ENCODE measurements at places on chromosomes 1 and 21. TPM values are rescaled to one million over a fixed set of nuclear protein-coding genes. Genes with fewer than 3 reads are reported as not detected.

The TOR3A gene
- total RNA-seq, result 50.9 TPM

The GPR25 gene
- not detected for total RNA-seq

The ANGEL2 gene
- total RNA-seq, result 38.1 TPM

The GOLT1A gene
- total RNA-seq, result not detected

The AIM2 gene
- total RNA-seq, result 64.9 TPM

The CFH gene
- total RNA-seq, result 0.70 TPM

The OVAAL gene
- not detected for total RNA-seq

The MR1 gene
- total RNA-seq, result 14.5 TPM

The FUCA1 gene
- total RNA-seq, result 6.0 TPM

The ANXA9 gene
- total RNA-seq, result 0.10 TPM

The HCRTR1 gene
- not detected for total RNA-seq

The PBX1 gene
- not detected for total RNA-seq

The EXTL1 gene
- not detected for total RNA-seq

The CELA3B gene
- total RNA-seq, result not detected

The OR2L3 gene
- total RNA-seq, result not detected

The CD1E gene
- not detected for total RNA-seq

The MPZL1 gene
- 20.6 TPM for total RNA-seq

The C1QC gene
- not detected for total RNA-seq

The KRTAP11-1 gene
- not detected for total RNA-seq

The COP1 gene
- 43.8 TPM for total RNA-seq

The CAPN8 gene
- total RNA-seq, result not detected

The CTBS gene
- 8.3 TPM for total RNA-seq

The GPR153 gene
- total RNA-seq, result 0.73 TPM

The MIB2 gene
- 41.3 TPM for total RNA-seq

The CYP4X1 gene
- total RNA-seq, result not detected
